ENCODE measurements at places on chromosomes 2 and 18.

GRCh38 chr2:225274751-225275150 lies 124.8 kb upstream of the NYAP2 start:
- DNase-seq = no peak

DNA sequence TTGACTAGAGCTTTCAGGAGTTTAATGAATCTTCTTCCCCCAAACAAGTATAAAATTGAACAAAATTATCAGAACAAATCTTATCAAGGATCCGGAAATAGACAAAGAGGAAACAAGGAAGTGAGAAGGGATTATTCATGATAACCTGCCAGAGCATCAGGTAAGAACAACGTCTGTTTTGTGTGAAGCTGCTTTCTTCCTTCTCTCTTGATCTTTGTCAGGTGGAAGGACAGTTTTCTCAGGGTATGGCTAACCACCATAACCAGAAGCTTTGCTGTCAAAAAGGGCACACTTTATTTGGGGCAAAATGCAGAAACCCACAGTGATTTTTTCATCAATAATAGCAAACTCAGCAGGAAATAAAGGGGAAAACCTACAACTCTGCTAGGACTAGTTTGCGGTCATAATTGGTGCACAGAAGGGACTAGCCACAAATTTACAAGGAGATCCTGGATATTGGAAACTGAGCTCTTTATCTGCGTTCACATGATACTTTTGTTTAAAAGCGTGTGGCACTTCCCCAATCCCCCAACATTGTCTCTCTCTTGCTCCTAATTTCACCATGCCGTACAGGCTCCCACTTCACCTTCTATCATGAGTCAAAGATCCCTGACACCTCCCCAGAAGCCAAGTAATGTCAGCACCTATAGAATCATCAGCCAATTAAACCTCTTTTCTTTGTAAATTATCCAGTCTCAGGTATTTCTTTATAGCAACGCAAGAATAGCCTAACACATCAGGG lies 124.2 kb downstream of the FSIP2 start:
- DNase-seq = no peak

- DNase-seq = no peak
These were observed 4.7 kb downstream of the PLCL1 start for GRCh38 chr2:197809064-197809463.

DNA sequence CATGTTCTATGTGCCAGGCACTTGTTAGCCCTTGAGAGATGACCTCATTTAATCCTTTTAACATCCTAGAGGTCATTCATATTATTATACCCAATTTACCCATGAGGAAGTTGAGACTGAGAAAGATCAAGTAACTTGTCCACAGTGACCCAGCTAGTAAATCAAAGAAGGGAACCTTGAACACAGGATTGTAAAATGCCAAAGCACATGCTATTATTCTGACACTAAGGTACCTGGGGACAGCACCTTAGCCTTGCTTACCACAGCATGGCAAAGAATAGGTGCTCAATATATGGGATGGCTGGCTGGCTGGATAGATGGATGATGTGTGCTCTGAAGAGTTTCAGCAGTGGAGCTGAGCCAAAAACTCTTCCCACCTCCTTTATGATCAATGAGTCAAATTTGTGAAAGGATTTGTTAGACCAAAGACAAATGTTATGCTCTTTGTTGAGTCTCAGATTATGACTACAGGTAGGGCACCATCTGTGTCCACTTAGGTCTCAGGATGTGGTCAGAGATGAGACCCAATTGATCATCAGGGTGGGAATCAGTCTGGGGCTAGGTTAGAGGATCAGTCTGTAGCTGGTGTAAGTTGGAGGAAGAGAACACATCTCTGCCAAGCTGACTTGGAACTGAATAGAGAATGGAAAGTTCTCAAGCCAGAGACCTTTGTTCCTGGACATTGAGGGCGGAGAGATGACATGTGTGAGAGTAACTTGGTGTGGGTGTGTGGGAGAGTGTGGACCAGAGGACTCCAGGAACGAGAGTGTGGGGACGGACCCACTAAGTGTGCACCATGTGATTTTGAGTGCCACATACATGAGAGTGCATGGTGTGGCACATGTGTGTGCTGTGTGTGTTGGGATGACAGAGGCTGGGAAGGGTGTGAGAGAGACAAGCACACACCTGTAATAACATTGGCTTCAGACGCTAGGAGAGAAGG lies 16.3 kb upstream of the PKDCC start:
- no peak for DNase-seq

- DNase-seq = no peak
These were observed 108.0 kb upstream of the ID2 start for GRCh38 chr2:8573942-8574195.

DNA sequence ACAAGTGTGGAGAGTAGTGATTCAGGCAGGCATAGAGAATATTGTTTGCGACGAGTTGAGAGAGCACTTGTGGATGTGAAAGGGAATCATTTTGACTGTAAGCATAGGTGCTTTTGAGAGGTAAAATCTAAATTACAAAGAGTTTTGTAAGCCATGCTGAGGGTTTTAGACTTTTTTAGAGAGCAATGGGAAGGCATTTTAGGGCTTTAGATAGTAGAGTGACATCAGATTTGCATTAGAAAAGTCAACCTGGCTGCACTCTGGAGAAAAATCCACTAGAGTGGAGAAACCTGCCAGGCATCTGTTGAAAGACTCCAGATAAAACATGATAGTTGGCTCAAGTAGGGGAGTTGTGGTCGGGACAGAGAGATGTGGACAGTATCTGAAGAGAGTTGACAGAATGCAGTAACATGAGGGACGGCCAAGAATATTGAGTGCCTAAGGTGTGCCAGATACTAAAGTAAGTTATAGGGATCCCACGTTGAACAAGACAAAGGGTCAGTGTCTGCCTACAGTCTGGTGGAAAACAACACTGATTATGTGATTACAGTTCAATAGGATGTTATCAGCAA lies 91.7 kb upstream of the MYO3B start:
- DNase-seq = no peak

DNA sequence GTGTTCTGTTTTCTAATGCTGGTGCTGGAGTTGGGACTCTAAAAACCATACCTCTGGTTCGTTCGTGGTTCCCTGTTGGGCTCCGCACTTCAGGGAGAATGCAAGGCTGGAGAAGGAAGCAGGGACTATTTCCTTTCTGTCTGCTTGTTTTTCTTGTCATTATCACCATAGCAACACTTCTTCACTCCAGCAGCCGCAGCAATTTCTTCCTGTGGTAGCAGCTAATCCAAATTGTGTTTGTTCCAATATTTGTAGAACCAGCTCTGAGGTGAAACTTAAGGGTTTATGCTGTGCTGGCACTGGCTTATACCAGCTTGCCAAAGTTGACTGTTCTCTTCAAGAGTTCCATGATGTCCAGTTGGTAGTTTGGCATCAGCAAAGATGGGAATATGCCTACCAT lies 301.4 kb upstream of the SYT4 start:
- DNase-seq = no peak

GRCh38 chr2:17850151-17850550 lies 28.3 kb upstream of the KCNS3 start:
- no peak for DNase-seq

DNA sequence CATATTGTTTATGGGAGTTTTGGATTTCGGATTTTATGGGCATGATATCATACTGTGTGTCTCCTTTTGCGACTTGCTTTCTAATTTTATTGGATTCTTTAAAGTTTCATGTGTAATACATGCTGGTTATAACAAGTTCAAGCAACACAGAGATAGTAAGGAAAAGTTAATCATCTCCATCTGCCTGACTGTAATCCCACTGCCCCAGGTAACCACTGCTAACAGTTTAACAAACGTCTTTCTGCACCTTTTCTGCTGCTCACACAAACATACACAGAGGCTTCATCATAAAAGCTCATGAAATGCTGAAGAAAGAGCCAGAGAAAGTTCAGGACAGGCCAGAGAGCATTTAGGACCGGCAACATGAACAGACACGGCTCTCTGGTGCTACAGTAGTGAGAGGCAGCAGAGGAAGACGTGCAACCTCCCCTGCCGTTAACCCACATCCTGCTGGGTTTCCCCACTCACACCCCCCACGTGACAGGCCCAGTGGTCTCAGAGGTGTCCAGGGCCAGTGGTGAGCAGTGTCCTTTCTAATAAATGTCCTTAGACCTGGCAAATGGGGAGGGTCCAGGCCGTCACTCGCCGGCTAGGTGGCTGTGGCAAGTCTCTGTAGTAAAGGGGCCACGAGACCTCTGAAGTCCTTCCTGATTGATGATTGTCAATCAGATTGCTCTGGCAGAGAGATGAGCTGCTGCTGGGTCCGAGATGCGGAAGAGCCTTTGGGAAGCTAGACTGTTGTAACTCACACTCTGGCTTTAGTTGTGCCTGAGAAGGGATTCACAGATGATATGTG lies 43.0 kb upstream of the SLC1A4 start:
- DNase-seq = no peak

GRCh38 chr2:53668624-53669026 lies 99.0 kb upstream of the CHAC2 start:
- no peak for DNase-seq

- no peak for DNase-seq
These were observed 78.3 kb downstream of the TGIF1 start for GRCh38 chr18:3528231-3528630.

- peak; percentile 99 for DNase-seq
These were observed at the start of the genes BABAM2 and RBKS for GRCh38 chr2:27890146-27890923. Gene BABAM2, plus strand, starts transcription at chr2:27890729. Its CDS starts 3,828 bp downstream, at chr2:27894557. Gene RBKS, minus strand, starts transcription at chr2:27890387. Its CDS starts 42 bp downstream, at chr2:27890345.

GRCh38 chr2:180970016-180970415 lies 10.4 kb upstream of the UBE2E3 start:
- no peak for DNase-seq

DNA sequence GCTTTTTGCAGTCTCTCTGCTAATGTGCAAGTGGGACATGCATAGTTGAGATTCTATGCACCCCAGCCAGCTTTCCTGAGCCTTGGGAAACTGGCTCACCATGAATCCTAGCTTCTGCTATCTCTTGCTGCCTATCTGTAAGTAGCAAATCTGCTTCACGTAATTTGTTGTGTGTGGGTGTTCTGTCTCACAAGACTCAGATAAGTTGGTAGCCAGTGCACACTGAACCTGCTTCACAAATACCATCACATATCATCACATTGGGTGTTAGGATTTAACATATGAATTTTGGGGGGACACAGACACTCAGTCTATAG lies 13.9 kb upstream of the VRK2 start:
- no peak for DNase-seq

DNA sequence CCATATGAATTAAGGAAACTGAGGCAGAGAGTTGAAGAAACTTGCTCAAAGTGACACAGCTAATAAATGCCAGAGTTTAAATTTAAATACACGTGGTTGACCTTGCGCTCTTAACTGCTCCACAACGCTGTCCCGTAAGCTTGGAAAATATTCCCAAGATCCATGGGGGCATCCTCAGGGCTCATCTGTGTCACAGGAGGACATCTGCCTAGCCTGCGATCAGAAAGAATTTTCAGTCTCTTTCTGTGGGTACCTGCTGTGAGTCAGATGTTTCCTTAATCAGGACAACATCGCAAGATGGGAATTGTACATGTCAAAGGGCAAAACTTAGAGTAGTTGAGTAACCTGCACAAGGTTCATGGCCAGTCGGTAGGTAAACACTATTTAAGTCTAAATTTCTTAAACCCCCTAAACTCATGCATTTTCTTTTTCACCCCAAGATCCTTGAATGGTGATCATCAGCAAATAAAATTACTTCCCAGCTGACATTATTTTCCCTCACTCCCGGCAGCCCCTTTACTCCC lies 1.4 kb downstream of the CMPK2 start:
- DNase-seq = no peak

GRCh38 chr18:57466307-57466706 lies 31.1 kb downstream of the ONECUT2 start:
- no peak for DNase-seq

- DNase-seq = no peak
These were observed 132.2 kb downstream of the FMNL2 start for GRCh38 chr2:152466980-152467676.

- DNase-seq = no peak
These were observed 278.6 kb upstream of the KYNU start for GRCh38 chr2:142598846-142599245.

DNA sequence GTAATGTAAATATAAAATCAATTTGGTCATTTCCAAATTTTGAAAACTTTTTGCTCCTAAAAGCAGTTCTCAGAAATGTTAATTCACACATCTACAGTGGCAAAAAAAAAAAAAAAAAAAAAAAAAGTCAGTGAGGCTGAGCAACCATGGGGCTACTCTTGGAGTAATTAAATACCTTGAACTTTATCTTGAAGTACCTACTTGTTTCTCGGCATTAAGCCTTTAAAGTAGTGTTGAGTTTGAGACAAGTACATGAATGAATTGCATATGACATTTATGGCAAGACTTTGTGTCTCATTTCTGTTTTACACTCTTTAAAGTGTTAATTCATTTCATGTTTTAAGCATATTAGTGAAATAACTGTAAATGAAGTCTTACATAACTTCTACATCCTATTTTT lies 613.3 kb downstream of the XIRP2 start:
- DNase-seq = no peak

- DNase-seq = no peak
These were observed 38.8 kb downstream of the ZNF519 start for GRCh38 chr18:14093307-14093915.

GRCh38 chr2:43934567-43934966 lies 61.2 kb downstream of the LRPPRC start:
- no peak for DNase-seq

- DNase-seq = peak; percentile 67
These were observed 591 bp downstream of the SLC16A14 start for GRCh38 chr2:230068016-230068650.

GRCh38 chr2:100801402-100801801 lies 18.5 kb upstream of the NPAS2 start:
- DNase-seq = no peak

- peak; percentile 87 for DNase-seq
These were observed 256.0 kb downstream of the BCL11A start for GRCh38 chr2:60297296-60298005.

- DNase-seq = no peak
These were observed 53.9 kb downstream of the LDLRAD4 start for GRCh38 chr18:13272416-13272815.

DNA sequence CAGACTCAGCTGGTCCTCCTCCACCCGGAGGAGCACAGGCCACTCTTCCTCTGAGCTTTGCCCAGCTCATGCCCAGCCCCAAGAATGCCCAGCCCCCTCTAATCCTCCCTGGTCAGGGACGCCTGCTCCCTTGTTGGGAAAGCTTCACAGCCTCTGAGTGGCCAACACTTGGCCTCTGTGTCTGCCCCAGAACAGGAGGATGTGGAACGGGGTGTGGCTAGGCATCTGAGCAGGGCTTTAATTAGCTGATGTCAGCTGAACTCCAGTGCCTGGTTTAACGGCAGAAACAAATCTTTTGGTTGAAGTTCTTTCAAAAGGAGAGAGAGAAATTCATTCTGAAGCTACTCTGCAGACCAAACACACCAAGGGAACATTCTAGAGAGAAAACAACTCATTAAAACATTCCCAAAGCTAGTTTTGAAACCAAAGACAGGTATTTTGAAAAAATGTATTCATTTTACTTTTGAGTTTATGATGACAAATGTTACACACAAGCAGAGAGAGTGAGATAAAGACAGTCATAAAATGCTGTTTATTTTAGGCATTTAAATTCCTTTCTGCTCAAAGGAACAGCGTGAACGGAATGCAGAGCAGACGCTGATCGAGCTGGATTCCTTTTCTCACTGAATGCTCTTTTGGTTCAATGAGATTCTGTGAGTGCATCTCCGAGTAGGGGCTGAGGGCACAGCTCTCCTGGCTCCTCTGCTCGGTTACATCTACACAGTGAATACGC lies 63.8 kb downstream of the RTP5 start:
- DNase-seq = no peak

- peak; percentile 73 for DNase-seq
These were observed 45.0 kb downstream of the MBP start for GRCh38 chr18:77087393-77088141.
